ENCODE measurements at places on chromosomes 16 and 17. TPM values are rescaled to one million over a fixed set of nuclear protein-coding genes. Genes with fewer than 3 reads are reported as not detected.
A peak's percentile ranks its signal among the peaks of the same experiment; 100 is the strongest.

The TEDC2 gene
- total RNA-seq, result 36.3 TPM

- no peak for DNase-seq
Measured at GRCh38 chr16:12906271-12906670, 4.9 kb downstream of the SHISA9 start.

GRCh38 chr16:13883881-13884280, 36.1 kb upstream of the ERCC4 start:
- DNase-seq, result peak; percentile 6

DNA sequence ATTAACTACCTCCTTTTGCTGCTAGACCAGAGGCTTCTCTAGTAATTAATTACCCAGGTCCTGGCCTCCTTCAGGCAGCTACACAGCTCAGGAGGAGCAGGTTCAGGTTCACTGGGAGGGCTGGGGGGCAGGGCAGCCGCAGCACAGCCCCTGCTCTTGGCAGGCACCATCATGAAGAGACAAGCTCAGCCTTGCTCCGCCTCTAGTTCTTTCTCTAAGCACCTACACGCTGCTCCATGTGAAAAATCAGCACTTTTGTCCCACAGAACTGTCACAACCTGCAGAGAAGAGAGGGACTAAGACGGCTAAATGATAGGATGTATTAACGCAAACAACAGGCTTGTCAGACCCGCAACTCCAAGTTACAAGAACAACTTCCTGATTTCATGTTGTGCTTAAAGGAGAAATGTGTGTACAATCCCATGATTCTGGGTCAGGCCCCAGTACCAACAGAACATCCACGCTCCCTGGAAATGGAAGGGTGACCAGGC, 53.4 kb downstream of the GRB2 start:
- no peak for DNase-seq

The SPATA20 gene
- total RNA-seq, result 35.7 TPM

Data from SJSA1 (cell line).